Dorsolateral prefrontal cortex (tissue), 122 donors: ENCODE measurements at places on chromosomes 5 and 9. TPM values are rescaled to one million over a fixed set of nuclear protein-coding genes. Genes with fewer than 3 reads are reported as not detected.
A peak's percentile ranks its signal among the peaks of the same experiment; 100 is the strongest.

GRCh38 chr5:16673241-16674201 lies 56.7 kb upstream of the RETREG1 start:
- DNase-seq = no peak

DNA sequence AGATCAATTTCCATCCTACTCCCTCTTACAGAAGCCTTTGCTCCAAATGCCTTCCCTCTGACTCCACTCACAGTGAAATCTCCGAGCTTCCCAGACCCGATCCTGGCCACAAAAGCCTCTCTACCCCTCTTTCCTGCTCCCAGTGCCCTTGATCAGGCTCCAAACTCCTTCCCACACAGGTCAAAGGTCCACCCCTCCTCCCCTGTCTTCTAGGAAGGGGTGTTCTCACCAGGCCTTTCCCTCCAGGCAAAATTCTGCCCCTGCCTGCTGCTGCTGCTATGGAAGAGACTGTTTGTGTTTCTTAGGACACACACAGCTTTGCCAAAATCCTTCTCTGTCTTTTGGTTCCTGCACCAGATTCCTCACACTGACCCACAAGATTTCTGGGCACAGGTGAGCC lies 85.8 kb upstream of the ALDH1A1 start:
- peak; percentile 35 for DNase-seq

- no peak for DNase-seq
Observed at GRCh38 chr5:103245761-103246160, 12.8 kb upstream of the MACIR start.

- no peak for DNase-seq
Observed at GRCh38 chr9:123997665-123998277, 13.8 kb upstream of the LHX2 start.

DNA sequence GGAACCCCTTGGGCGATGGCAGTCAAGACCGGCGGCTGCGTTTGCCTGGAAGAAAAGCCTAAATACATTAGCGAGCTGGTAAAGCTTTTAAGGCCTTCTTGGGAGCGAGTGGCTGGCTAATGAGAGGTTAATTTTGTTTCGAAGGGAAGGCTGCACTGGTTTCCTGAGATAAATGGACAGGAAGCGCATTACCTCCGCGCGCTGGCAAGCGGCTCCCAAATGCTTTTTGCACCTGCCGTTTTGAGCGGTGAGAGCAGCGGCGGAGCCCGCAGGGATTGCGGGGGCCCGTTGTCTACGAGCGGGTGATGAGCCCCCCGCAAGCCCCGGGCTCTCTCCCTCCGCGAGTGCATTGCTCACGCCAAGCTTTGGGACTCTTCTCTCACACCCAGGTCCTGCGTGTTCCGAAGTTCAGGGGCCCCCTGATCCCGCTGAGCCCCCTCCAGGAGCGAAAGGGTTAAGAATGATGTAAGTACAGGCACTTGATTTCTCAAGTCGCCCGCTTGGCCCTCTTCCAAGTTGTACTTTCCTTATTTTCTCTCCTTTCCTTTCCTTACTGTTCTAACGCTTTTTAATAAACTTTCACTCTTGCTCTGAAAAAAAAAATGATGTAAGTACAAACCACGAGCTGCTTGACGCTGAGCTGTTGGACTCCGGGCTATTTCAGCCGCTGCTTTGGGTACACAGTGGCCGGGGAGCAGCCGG lies 3.1 kb upstream of the RGMB start:
- peak; percentile 45 for DNase-seq

PCDH12 gene
- total RNA-seq = 0.66 TPM

DNA sequence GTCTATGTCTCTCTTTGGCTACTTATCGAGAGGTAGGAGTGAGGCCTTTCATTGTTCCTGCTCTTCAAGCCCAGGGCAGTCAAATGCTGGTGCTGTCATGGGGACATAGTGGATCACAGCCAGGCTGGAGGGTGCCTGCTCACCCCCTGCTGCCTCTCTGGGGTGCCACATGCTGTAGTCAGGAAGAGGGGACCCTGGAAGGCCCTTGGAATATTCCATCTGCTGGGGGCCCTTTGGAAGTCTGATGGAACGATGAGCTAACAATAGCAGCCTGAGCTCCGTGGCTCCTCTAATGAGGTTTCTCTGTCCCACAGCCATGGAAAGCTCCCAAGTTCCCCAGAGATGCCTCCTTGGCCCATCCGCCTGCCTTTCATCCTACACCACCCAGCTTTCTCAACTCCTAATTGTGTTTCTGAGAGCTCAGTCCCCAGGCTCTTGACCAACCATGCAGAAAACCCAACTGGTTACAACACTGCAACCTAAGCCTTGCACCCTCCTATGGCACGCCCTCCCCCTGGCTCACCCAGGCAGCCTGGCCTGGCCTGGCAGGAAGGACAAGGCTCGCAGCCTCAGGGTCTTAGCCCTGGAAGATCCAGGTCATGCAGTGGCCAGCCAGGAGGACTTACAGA lies 91.7 kb downstream of the NRG2 start:
- DNase-seq = no peak

- no peak for DNase-seq
Observed at GRCh38 chr5:59732301-59732700, 161.2 kb downstream of the PDE4D start.

SLC34A3 gene
- total RNA-seq = not detected

GRCh38 chr9:88579050-88579715 lies 44.2 kb downstream of the NXNL2 start:
- no peak for DNase-seq

- DNase-seq = no peak
Observed at GRCh38 chr5:33794550-33795181, 97.1 kb downstream of the ADAMTS12 start.

ADAMTS12 gene
- 0.39 TPM for total RNA-seq

DNA sequence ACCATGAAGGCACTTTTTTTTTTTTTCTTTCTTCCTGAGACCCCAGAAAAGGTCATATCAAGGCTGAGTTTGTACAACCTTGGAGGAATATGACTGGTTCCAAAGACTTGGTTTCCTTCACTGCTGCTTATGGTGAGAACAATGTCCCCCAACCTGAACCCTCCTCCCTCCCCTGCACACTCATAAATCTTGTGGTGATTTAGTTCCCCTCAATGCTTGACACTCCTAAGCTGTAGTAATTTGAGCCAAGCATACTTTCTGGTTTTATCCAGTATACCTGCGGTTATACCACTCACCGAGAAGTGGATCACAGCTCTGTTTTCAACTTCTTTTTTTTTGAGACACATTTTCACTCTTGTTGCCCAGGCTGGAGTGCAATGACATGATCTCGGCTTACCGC lies 149.9 kb upstream of the KLF4 start:
- DNase-seq = no peak

GRCh38 chr9:1745980-1746379 lies 269.2 kb upstream of the SMARCA2 start:
- DNase-seq = no peak

DNA sequence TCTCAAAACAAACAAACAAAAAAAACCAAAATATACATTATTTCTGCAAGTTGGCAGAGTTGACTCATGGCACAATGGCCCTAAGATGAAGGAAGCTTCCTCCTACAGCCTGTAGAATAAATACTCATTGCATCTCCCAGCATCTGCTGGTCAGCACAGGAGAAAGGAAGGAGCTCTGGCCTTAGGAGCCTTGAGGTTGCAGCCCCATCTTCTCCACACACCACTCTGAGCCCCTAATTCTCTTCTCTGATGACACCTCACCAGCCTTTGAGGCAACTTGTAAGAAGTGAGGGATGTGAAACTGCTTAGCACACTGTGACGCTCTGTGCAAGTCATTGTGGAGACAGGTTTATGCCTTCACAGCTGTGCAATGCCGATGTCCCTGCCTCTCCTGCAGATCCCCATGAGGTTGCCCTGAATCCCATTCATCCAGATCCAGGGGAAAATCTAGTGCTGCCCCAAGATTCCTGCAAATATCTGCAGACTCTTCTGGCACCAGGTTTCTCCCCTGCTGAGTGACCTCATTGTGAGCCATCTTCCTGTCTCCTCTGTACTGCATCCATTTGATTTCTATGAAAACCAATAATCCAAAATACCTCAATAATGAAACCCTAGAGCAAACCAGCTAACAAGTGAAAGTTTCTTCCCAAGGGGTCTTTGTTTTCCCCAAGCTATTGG lies 65.3 kb upstream of the TGFBR1 start:
- DNase-seq = no peak

GRCh38 chr5:177606071-177607051 lies 6.4 kb downstream of the B4GALT7 start:
- no peak for DNase-seq

DNA sequence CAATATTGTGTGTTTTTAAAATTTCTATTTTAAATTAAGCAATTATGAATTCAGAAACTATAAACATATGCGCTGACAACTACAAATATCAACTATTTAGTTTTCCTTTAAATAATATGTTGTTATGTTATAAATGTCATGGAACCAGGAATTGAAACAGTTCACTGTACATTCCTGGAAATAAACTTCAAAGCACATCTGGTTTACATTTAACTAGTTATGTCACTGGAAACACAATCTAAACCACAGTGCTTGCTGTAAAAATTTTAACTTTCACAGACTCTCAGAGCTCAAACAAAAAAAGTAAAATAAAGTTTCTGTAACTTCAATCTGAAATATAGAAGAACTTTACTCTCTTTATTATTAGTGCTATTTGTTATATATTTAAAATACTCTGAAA lies 179.2 kb downstream of the FBN2 start:
- DNase-seq = no peak

SPATA31C1 gene
- not detected for total RNA-seq

SLC6A19 gene
- not detected for total RNA-seq

DNA sequence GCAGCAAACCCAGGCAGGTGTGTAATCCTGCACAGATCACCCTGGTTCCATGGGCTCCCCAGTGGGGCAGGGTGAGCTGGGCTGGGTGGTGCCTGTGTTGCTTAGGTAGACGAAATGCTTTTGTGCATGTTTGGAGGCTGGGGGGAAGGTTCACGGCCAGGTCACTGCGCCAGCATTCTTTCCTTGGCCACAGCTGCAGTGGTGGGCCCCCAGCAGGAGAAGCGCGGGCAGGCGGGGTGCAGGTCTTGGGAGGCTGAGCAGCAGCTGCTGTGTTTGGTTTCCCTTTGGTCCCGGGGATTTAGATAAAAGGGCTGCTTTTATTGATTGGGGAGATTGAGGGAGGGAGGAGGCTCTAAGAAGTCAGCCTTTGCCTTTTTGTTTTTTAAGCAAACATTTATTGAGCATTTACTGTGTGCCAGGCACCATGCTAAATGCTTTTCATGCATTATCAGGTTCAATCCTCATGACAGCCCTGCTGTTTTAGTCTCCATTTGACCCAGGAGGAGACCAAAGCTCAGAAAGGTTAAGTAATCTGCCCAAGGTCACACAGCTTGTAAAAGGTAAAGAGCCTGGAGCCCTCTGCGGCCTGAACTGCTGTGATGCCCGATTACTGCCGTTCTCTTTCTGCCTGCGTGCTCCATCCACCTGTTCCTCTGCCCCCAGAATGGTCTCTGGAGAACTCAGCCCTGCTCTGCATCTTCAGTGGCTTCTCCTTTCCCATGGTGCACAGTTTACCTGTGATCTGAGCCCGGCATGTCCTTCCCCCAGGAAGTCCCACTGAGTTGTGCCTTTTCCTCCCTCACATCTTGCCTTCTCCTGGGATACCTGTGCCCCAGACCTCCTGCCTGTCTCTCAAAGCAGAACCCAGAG lies 94.4 kb downstream of the MACROH2A1 start:
- DNase-seq = no peak

- no peak for DNase-seq
Observed at GRCh38 chr5:177099422-177100093, 12.8 kb downstream of the FGFR4 start.

- no peak for DNase-seq
Observed at GRCh38 chr5:130545291-130545690, 619.8 kb downstream of the HINT1 start.

- no peak for DNase-seq
Observed at GRCh38 chr5:150313501-150313900, 10.8 kb upstream of the ARSI start.

HSPB3 gene
- 5.3 TPM for total RNA-seq

SHISAL2B gene
- not detected for total RNA-seq

STXBP1 gene
- 959 TPM for total RNA-seq

- DNase-seq = peak; percentile 32
Observed at GRCh38 chr5:163504079-163504931, 1.1 kb upstream of the MAT2B start.

DNA sequence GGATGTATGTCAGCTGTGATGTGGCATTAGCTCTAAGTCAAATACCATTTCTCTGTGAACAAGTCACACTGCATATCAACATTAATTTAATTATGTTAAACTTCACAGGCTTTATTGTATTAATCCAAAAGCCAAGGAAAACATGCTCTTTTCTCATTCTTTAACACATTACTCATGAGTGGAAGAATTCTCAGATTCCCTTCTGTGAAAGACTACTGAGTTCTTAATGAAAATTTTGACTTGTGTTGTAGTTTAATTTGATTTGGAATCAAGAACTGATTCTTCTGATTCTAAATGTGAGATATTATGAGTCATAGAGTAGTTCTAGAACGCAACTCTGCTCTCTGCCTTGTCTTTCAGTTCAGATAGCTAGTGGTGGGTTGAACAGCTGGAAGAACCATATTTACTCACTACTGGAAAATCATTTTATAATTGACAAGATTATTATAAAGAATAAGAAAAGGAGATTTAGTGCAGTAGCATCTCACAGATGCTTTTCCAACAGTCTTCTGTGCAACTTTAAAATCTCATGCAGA lies 90.6 kb downstream of the VCAN start:
- no peak for DNase-seq

DNA sequence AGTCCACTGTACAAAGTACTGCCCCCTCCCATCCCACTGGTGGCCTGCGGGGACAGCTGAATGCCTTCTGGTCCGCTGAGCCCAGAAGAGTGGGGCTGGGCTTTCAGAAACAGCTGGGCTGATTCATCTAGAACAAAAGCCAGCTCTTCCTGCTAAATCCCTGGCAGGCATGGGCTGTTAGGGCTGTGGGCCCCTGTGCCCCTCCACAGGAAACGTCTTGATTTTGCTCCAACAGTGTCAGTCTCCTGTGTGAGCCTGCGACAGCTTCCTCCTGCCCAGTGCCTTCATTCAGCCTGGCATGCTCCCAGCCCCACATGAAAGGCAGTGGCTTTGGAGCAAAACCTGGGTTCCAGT lies 6.9 kb upstream of the GSN start:
- DNase-seq = peak; percentile 88

GRCh38 chr5:181219262-181220177 lies 3.6 kb upstream of the TRIM41 start:
- no peak for DNase-seq

RGP1 gene
- 36.8 TPM for total RNA-seq

DNA sequence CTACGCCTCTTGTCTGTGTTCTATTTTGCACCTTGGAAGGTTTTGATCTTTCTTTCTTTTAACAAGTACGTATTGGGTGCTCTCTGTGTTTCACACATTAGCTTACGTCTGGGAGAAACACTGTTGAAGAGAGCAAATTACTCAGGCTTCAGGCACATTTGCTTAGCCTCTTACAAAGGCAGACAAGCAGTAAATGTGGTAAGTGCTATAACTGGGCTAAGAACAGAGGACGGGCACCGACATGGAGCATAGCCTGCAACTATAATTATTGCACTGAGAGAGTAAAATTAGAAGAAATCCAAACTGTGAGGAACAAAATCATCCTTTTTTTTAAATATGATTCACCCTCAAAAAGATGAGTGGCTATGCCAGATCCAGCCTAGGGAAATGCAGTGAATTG lies 9.4 kb upstream of the PARP8 start:
- DNase-seq = peak; percentile 38

ADAMTS6 gene
- 3.4 TPM for total RNA-seq
